Motor neuron (in vitro differentiated cells): ENCODE measurements at places on chromosomes 12 and 14.
A peak's percentile ranks its signal among the peaks of the same experiment; 100 is the strongest.

DNA sequence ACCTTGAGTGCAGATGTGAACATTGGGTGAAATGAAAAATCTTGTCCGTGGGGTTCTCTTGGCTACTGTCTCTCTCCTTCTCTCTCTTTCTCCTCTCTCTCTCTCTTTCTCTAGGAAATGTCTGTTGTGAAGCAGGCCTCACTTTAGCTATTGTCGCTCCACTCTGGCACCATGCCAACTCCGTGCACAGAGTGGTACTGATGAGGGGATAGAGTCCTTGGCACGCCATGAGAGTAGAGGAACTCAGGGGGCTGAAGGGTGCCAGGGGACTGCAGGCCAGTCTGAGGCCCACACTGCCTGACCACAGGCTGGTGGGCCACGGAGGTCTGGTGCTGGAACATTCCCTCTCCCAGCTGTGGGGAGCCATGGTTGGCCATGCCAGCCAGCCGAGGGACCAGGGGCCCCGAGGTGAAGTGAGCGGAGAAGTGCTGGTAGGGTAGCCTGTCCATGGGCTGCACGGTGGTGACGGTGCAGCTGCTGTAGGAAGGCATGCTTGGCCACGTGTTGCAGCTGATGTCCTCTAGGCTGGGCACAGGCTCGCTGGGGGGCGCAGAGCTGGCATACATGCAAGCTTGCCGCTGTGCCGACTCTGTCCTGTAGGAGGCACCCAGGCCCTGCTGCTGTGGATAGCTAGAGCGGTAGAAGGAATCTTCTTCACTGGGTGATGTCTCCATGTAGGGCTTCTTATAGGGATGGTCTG is 50.4 kb downstream of the TBX5 start:
- no peak for ATAC-seq

- ATAC-seq: peak; percentile 82
These were observed 106.6 kb downstream of the PRICKLE1 start for GRCh38 chr12:42482748-42483520.

DNA sequence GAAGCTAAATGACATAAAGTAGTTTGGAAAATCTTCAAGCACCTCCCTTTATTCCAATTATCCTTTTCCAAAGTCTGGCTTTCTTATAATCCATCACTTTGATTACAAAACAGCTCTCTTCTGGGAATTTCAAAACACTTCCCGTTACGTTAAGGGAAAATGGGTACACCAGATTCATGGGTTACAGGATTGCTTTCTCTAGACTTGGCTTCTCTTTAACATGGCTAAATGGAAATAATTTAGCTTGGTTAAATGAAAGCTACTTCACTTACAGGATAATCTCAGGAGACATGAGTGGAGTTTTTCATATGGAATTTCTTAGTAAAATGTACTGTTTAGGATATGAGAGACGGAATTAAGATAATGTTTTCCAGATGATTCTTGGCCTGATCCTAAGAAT is 14.7 kb downstream of the GSTZ1 start:
- no peak for ATAC-seq

GRCh38 chr14:40757376-40757950 is 849.2 kb upstream of the LRFN5 start:
- no peak for ATAC-seq

DNA sequence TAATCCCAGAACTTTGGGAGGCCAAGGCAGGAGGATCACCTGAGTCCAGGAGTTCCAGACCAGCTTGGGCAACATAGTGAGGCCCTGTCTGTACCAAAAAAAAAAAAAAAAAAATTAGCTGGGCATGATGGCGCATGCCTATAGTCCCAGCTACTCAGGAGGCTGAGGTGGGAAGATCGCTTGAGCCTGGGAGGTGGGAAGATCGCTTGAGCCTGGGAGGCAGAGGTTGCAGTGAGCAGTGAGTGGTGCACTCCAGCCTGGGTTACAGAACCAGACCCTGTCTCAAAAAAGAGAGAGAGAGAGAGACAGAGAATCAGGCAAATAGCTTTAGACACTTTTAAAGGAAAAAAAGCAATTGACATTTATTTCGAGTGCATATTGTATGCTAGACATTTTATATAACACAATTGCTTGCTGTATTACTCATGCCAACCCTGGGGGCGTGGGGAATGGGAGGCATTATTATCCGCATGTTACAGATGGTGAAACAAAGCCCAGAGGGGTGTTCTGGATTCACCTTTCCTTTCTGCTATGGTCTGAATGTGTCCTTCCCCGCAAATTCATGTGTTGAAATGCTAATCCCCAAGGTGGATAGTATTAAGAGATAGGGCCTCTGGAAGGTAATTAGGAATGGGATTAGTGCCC is 9.7 kb downstream of the POU6F1 start:
- no peak for ATAC-seq

DNA sequence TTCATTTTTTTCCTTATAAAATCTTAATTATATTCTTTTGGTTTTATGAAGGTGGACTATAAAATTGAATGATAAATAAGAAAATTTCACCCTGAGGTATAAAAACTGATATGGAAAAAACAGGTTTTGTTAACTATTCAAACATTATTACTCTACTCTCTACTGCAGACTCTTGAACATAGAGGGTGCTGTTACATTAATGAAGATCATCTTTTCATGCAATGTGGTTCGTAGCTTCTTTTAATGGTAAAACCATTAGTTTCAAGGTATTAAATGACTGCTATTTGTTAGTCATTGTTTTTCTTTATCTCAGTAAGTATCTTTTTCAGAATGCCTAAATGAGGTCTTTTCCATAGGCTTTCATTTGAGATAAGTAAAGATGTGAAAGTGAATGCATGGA is 510.4 kb downstream of the SLC16A7 start:
- no peak for ATAC-seq

GRCh38 chr14:77319422-77319821 is 1.3 kb downstream of the POMT2 start:
- ATAC-seq: no peak

- no peak for ATAC-seq
These were observed 52.4 kb upstream of the CDKN3 start for GRCh38 chr14:54344445-54344844.
